Activated CD8-positive, alpha-beta T cell treated with anti-CD3 and anti-CD28 coated beads, Interleukin-2, amount 10 ng/mL, durations not matched to agents 7 days and 5 days (primary cell): ENCODE measurements at places on chromosomes 11 and 22. TPM values are rescaled to one million over a fixed set of nuclear protein-coding genes. Genes with fewer than 3 reads are reported as not detected.

MISFA gene
- not detected for total RNA-seq

GGT5 gene
- 0.44 TPM for total RNA-seq

GRCh38 chr22:17633217-17633997 is 4.9 kb upstream of the ATP6V1E1 start:
- no peaks in the 10 kb centered on the region for H3K27me3 ChIP-seq
- peaks cover 23% of the 10 kb centered on the region for H3K4me1 ChIP-seq
- H3K36me3 ChIP-seq = peaks cover 1% of the 10 kb centered on the region
- H3K27ac ChIP-seq = no peak overlapping the region
- H3K4me3 ChIP-seq = no peak overlapping the region

- H3K36me3 ChIP-seq = peaks cover 56% of the 10 kb centered on the region
- DNase-seq = no peak
- peaks cover 46% of the 10 kb centered on the region for H3K4me1 ChIP-seq
- H3K4me3 ChIP-seq = no peak overlapping the region
Measured at GRCh38 chr11:3781423-3781822, 15.9 kb downstream of the NUP98 start.
